Fibroblast of the conjunctiva (primary cell): ENCODE measurements at places on chromosomes 7 and 10.
A peak's percentile ranks its signal among the peaks of the same experiment; 100 is the strongest.

DNA sequence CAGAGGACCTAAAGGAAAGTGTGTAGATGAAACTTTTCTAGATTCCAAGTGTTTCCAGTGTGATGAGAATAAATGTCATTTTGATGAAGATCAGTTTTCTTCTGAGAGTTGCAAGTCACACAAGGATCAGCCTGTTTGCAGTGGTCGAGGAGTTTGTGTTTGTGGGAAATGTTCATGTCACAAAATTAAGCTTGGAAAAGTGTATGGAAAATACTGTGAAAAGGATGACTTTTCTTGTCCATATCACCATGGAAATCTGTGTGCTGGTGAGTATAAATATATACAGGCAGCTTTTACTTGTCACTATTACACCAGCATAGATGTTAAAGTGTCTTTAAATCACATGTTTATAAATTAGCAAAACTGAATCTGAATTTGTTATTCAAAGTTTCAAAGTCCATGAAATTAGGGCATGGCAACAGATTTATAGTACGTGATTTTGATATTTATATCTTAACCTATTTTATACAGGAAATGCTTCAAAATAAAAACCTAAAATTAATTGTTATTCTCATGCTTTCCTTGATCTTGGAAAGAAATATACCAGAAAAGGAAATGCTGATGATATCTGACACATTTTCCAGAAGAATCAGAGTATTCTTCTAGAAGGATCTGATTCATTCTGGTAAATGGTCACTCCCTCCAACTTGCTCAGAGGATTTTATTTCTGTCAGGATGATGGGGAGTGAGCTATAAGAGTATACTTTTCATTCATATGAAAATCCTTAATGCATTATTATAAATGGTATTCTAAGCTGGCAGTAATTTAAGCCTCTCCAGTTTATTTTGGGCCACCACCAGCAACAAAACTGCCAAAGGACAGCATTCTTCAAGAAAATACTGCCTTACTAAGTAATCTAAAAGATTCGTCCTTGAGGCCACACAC lies 71.4 kb downstream of the ITGB8 start:
- DNase-seq: no peak

GRCh38 chr10:5608608-5609220 lies 57.7 kb downstream of the ASB13 start:
- no peak for DNase-seq

- DNase-seq: no peak
Measured at GRCh38 chr10:70352401-70353097, 29.9 kb downstream of the LRRC20 start.

DNA sequence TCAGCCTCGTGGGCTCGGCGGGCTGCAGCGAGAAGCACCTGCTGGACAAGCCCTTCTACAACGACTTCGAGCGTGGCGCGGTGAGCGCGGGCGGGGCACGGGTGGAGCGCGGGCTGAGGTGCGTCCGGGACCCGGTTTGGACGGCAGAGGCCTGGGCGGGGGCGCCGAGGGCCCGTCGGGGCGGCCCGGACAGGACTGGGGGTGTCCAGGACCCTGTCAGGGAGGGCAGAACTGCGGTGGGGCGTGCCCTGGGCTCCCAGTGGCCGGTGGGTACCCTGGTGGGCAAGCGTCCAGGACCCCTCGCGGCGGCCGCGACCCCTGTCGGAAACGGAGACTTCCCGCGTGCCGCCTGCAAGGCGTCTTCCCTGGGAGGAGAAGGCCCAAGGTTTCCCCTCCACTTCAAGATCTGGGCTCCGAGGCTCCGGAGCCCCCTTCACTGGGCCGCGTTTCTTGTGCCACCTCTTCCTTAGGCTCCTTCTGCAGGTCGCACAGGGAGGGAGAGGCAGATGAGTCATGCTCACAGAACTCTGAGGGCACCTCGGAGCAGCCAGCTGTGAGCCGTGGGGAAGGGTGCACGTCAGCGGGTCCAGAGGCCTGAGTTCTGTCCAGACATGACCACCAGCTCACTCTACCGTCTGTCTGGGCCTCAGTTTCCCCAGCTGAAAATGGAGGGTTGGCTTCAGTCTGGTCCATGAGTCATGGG lies 485 bp downstream of the ALOX5 start:
- no peak for DNase-seq

GRCh38 chr7:143177374-143178119 lies 5.7 kb upstream of the TAS2R39 start:
- DNase-seq: no peak

- no peak for DNase-seq
Measured at GRCh38 chr7:12474035-12474434, 70.4 kb upstream of the VWDE start.

- no peak for DNase-seq
Measured at GRCh38 chr10:117255835-117256460, 15.0 kb downstream of the SLC18A2 start.

GRCh38 chr7:137592232-137592896 lies 248.8 kb upstream of the PTN start:
- DNase-seq: peak; percentile 69

- DNase-seq: no peak
Measured at GRCh38 chr7:90262438-90262837, 17.5 kb downstream of the CFAP69 start.

GRCh38 chr7:52473756-52474155 lies 561.7 kb upstream of the POM121L12 start:
- no peak for DNase-seq

DNA sequence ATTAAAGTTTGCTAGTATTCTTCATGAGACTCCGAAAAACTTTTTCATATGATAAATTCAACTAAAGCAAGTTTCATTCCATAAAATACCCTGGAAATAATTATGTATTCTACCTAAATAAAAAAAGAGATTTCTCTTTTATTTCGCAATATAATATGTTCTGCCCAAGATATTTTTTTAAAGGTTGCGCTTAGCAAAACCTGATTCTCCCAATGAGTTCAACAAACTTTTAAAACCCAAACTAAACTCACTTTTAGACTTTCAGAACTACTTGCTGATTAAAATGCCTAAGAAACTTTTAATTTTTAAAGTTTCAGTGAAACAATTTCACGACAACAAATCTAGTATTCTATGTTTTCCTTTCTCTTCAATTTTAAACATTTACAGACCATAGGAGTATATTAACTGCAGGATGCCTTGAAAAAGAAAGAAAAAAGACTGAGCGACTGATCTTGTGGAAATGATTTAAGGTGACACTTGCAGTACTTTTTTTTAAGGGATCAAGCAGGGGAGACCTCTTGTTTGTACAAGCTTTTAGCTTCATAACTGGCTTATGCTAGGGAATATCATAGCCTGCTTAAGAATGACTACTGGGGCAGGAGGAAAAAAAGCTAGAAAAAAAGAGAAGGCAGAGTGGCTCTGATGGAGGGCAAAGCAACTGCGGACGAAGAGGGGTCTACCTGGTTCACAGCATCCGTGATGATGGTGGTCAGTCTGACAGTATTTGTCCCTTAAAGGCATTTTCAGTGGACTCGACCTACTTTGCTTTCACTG lies 1.5 kb downstream of the ZNF800 start:
- DNase-seq: no peak

DNA sequence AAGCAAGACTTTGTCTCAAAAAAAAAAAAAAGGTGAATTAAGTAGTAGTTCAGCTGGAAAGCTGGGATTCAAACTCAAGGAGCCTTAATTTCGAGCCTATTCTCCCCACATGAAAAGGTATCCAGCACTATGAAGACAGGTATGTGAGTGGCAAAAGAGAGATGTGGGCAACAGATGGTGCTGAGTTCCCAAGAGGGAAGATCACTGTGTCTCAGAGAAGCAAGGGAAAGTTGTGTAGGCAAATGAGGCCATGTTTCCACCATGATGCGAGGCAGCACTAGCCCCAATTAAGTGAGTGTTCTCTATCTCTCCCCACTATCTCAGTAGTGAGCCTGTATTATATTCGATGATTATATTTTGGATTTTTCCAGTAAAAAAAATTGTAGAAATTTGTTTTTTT lies 19.8 kb upstream of the ST7 start:
- no peak for DNase-seq

DNA sequence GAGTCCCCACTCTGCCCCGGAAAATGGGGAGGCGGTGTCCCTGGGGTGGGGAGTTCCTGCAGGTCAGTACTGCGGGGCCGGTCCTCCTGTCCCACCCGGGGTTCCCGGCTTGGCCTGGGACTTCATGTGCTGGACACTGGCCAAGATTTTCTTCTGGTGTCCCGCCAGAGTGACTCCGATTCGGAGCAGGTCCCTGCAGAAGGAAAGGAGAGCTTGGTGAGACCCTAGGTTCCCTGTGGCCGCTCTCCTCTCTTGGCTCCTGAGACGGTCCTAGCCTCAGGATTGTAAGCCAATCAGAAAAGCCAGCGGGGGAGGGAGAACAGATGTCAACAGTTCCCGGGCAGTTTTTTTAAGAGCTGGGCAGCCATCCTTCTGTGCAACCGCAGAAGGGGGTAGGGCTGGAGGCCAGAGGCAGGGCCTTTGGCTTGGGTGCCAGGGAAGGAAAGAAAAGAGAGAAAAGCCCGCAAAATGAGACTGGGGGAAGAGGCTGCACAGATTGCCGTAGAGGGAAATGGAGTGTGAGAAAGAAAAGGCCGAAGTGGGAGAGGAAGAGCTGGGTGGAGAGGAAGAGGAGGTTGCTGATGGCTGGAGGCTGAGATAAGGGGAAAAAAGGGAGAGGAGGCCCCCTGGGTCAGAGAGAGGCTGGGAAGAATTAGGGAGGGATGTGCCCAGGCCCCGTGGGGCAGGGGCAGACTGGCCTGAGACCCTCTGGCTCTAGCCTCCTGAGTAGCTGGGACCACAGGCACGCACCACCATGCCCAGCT lies 23.7 kb downstream of the EPHB4 start:
- DNase-seq: peak; percentile 85

- DNase-seq: no peak
Measured at GRCh38 chr7:30430276-30430675, 48.3 kb downstream of the NOD1 start.

DNA sequence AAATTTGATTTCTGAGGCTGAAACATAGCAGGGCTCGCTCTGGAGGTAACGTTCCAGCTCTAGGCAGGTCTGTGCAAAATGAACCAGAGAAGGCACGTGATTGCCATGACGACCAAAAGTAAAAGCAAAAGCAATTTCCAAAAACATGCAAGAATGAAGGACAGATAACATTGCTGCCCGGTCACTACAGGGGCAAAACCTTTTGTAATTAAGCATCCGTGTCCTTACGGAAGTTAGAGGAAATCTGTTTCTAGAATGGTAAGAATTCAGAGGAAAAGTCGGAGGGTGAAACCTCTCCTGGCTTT lies 2.9 kb downstream of the KLF6 start:
- no peak for DNase-seq

- DNase-seq: no peak
Measured at GRCh38 chr10:132115732-132116131, 50.0 kb downstream of the JAKMIP3 start.

DNA sequence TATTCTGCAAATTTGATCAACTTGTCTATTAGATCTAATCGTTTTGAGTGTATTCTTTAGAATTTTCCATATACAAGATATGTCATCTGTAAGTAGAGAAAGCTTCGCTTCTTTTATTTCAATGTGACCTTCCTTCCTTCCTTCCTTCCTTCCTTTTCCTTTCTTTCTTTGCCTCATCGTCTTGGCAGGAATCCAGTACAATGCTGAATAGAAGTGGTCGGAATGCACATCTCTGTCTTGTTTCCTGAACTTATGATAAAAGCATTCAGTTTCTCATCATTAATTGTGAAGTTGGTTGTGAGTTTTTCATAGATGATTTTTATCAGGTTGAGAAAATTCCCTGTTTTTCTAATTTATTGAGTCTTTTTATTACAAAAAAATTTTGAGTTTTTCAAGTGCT lies 300.7 kb upstream of the ZNF32 start:
- no peak for DNase-seq

DNA sequence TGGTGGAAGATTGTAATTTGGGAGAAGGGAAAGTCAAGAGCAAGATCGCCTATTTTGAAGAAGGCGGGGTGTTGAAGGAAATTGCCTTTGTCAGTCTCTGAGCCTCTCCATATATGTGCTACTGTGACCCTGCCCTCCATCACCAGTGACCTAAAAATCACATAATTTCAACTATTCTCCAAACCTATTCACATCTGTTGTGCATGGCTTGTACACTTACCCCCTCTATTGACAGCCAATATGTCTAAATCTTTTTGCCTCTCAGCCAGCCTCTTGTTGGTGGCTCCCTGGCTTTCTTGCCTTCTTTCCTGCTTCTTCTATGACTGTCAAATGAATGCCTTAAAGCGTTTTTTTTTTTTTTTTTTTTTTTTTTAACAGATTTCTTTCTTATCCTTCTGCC lies 295.6 kb downstream of the AUTS2 start:
- DNase-seq: peak; percentile 14

DNA sequence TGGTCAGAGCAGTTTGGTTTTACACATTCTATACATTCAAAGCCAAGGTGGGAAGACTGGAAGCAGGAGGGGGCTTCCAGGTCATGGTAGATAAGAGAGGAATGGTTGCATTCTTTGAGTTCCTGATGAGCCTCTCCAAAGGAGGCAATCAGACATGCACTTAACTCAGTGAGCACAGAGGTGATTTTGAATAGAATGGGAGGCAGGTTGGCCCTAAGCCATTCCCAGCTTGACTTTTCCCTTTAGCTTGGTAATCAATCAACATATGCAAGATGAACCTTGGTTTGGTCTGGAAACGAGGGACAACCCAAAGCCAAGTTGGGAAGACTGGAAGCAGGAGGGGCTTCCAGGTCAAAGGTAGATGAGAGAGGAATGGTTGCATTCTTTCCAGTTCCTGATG lies 31.4 kb downstream of the TCERG1L start:
- no peak for DNase-seq

- no peak for DNase-seq
Measured at GRCh38 chr7:141551782-141552181, 572 bp downstream of the AGK start.

- DNase-seq: no peak
Measured at GRCh38 chr7:132489776-132490237, 86.5 kb downstream of the PLXNA4 start.
